Stimulated activated CD4-positive, alpha-beta T cell treated with anti-CD3 and anti-CD28 coated beads, Interleukin-4, amount 100 ng/mL, for 4 hours (primary cell): ENCODE measurements at places on chromosomes 6 and 20.

DNA sequence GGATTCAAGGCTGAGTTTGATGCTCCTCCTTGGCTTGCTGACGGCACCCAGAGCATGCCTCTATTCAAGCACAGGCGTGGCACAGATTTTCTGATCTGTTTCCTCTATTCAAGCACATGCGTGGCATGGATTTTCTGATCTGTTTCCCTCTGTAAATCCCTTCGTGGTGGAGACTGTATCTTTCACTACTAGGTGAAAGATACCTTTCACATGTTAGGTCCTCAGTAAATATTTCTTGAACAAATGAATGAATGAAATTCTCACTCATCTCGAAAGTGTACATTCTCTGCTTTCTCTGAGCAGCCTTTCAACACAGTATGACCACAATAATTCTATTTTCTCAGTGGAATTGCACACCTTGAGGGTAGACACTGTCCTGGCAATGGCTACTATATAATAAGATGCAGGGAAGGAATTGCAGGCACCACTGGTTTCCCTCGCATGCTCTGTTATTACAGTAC, 72.6 kb upstream of the F13A1 start:
- DNase-seq = no peak

DNA sequence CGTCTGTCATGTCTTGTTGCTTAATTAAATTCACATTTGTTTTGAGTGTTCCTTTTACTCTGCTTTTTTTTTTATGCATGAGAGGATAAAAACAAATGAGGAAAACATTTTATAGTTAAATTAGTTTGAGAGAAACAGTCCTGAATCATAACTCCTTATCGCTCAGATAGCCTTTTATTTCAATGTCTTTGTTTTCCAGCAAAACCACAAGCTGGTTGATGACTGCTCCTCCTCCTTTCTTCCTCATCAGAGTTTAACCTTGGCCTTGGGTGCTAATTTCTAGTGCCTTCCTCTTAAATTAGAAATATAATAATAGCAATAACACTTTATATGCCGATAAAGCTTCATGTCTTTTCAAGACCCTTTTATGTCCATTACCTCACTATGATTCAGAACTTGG, 3.1 kb downstream of the NOX3 start:
- DNase-seq = no peak

DNA sequence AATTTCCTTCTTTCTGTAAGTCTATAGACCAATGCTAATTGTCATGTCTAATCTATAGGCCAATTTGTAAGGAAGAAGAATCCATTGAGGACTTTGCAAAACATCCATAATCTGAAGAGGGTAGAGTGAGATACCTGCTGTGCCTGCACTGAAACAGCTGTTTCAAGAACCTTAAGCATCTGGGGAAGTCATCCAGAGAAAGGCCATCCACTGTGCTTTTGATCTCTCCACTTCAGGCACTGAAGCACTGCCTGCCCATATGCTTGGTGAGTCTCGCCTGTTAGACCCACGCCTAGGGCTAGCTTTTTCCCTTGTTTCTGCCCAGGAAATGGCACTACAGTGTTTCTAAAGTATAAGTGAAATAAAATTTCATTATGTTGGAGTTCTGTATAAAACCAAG, 921.8 kb upstream of the EPHA7 start:
- DNase-seq = no peak

DNA sequence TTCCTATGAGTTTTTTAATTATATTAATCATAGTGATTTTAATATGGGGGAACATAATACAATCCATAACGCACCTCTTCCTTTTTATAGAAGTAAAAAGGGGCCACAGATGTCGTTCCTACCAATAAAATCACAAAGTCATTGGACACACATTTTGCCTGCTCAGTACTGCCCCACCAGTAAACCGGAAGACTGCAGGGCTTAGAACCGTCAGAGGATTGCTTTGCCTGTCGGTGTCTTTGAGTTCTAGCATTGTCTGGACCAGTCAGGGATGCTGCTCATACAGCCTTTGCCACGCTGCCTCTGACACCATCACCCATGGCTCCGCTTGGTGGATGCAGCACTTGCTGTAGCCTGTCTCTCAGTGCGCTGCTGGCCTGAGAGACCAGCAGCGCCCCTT, 853.6 kb downstream of the C6orf118 start:
- no peak for DNase-seq

- DNase-seq = no peak
Measured at GRCh38 chr6:25925876-25926275, 4.6 kb downstream of the SLC17A2 start.

- no peak for DNase-seq
Measured at GRCh38 chr6:51529240-51529639, 558.2 kb downstream of the PKHD1 start.

GRCh38 chr6:37919417-37920157, 100.1 kb downstream of the ZFAND3 start:
- no peak for DNase-seq

- DNase-seq = no peak
Measured at GRCh38 chr20:46362921-46363867, 43.2 kb downstream of the ELMO2 start.

DNA sequence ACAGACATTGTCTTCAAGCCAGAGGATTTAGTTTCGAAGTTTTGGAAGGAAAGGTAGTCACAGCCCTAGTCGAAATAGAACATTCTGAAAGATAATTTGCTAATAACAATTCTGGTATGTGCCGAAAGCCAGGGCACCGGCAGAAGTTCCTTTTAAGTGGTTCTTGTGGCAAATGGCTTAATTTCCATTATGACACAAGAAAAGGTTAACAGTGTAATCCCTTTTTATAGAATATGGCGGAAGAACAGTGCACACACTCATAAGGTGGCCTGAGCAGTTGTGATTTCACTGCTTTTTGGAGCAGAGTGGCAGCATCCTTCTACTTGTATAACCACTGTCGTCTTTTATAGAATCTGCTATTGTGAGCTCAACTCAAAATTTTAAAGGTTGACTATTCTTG, 152.4 kb downstream of the SASH1 start:
- DNase-seq = no peak

DNA sequence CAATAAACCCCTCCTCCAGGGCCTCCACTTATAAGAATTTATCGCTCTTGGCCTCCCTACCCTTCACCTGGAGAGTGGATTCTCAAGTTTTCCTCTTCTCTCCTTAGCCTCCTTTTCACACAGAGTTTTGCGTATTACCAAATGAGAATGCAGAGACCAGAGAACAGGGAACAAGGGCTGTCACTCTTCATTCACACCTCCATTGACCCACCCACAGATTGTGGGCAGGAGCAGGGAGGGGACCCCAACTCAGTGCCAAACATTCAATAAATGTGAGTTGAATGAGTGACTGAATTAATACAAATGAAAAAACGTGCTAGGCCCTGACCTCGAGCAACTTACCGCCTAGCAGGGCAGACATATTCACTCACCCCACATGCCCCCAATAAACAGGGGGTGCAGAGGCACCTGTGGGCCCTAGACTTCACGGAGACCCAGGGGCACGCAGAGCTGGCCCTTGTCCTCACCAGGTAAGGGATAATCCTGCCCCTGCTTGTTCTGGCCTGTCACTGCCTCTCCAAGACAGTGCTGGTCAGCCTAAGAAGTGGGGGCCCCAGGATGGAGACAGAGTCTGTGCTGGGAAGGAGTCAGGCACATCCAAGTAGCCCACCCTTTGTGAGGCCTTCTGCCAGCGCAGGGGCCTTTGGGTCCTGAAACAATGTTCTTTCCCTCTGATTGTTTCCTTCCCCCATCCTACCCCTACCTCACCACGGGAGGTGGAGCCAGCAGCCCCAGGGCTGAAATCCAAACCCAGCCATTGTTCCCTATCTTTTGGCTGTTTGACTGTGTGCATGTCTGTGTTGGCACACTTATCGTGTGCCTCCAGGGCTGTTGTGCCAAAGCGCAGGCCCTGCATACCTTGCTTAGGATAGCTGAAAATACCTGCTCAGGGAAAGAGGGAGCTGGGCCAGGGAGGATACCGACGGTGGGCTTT, 8.4 kb upstream of the TJAP1 start:
- DNase-seq = no peak

GRCh38 chr20:37501940-37502339, 19.1 kb upstream of the NNAT start:
- DNase-seq = no peak

DNA sequence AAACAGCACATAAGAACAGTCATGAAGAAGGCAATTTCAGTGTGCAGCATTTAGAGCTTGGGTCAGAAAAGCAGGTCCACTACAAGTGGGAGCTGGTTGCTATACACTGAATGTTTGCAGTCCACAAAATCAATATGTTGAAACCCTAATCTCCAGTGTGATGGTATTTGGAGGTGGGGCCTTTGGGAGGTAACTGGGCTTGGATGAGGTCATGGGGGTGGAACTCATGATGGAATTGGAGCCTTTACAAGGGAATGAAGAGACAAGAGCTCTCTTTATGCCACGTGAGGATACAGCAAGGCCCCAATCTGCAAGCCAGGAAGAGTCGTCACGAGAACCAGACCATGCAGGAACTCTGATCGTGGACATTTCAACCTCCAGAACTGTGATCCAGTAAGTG, 216.7 kb upstream of the SLC35B3 start:
- DNase-seq = no peak

DNA sequence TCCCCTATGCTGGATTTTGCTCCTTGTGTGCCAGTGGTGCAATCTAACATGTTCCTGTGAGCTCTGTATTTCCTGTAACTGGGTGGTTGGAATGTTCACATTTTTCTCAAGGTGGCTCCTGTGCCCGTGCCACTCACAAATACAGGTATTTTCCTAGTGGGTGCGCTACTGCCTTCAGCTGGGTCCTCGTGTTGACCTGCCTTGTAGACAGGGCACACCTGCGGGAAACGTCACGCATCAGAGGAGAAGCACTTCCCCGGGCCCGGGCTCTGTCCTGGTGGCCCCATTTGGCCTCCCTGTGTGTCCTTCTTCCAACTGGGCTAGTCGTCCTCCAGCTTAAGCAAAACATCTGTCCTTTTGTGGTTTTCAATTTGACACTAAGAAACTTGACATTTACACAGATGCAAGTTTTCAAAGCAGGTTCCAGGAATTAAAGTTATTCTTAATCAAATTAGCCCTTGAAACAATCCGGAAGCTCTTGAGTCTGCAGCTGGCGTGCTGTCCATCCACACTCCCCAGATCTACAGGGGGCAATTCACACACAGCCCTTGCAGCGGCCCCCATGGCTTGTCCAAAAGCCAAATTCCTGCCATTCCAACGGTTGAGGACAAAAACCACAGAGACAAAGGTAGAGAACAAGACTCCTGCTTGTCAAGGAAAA, 275.1 kb downstream of the CDC5L start:
- no peak for DNase-seq

DNA sequence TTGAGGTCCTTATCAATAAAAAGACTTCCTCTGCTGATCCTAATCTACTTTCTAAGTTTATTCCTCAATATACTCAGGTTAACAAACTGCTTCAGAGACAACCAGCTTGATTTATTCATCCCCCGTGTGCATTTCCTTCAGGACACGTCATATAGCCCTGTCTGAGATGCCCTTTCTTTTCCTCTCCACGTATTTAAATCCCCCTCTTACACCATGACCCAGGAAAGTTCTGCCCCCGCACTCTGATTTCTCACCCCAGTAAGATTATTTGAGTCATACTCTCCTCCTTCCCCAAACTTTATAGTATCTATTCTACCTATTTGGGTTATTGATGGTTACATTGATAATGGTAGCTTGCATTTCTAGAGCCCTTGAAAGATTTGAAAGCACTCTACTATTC, 9.8 kb upstream of the CGA start:
- DNase-seq = no peak

GRCh38 chr6:169887529-169888140, 136.2 kb downstream of the ERMARD start:
- no peak for DNase-seq

DNA sequence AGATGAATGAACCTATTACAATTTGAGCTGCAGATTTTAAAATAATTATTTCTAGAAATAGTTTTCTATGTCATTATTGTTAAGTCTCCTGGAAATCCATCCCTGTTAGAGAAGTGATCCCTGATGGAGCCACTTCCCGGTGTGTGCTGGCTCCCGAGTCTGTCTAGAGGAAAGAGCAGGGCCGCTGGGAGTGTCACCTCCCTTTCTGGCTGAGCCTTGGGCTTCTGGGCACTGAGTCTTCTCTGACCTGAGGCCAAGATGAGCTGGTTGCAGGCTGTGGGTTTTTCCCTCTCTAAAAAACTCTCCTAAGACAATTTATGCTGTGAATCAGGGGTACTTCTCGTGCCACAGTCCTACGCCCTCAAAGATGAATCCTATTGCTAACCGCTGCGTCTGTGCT, 28.8 kb upstream of the TCFL5 start:
- DNase-seq = no peak

DNA sequence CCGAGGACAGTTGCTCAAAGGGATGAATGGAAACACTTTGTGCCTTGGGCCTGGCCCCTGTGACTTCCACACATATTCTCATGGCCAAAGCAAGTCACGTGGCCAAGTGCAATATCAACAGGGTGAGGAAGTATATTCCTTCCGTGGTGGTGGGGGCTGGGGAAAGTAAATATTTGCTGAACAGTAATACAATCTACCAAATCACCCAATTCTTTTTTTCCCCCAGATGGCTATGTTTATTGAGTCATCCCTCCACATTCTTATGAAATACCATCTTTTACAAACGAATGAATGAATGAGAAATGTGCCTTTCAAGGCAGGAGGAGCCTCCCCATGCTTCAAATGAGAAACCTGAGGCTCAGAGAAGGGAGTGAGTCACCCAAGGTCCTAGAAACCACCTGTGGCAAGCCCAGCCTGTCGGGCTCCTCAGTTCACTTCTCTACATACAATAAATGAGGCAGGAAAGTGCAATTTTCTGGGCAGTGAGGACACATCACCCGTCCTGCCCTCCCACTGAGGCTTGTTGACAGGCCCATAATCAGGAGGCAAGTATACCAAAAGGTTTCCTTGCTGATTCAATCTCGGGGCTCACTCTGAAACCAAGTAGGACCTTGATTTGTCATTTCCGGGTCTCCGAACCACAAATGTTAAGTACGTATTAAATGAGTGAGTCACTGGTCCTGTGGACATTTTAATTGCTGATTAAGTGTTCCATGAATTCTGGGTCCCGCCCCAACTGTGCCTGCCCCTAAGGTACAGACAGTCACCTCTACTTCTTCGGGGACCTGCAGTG, 25.3 kb upstream of the TOP1 start:
- DNase-seq = peak; percentile 36

GRCh38 chr6:135638108-135638507, 140.6 kb upstream of the AHI1 start:
- DNase-seq = no peak

- DNase-seq = no peak
Measured at GRCh38 chr6:69098910-69099309, 463.8 kb downstream of the ADGRB3 start.

DNA sequence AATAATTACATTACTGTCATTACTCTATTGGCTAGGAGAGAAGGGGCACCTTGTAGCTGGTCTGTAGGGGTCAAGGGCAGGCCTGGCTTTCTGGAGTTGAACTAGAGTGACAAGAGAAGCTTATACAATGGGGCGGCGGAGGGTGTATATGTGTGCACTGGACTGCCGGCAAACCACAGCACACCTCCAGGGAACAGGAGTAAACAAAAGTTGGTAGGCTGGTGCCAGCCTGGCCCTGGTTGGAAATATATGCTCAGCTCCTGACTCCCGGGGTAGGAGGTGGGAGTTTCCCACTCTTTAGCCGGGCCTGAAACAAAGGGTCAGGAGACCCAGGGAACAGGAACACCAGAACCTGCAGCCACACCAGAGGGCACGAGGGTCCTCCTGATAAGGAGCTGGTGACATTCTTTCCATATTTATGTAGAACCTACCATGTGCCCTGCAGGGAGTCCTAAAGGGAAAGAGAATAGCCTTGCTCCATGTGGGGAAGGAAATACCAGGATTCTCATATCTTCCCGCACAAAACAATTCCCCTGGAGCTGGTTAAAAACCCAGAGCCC, 5.1 kb downstream of the C6orf132 start:
- no peak for DNase-seq

- no peak for DNase-seq
Measured at GRCh38 chr6:170504479-170504878, 48.6 kb downstream of the PSMB1 start.

- DNase-seq = peak; percentile 55
Measured at GRCh38 chr6:85641897-85642773, 551 bp downstream of the SYNCRIP start.
